ENCODE measurements at places on chromosomes 13 and 19.

DNA sequence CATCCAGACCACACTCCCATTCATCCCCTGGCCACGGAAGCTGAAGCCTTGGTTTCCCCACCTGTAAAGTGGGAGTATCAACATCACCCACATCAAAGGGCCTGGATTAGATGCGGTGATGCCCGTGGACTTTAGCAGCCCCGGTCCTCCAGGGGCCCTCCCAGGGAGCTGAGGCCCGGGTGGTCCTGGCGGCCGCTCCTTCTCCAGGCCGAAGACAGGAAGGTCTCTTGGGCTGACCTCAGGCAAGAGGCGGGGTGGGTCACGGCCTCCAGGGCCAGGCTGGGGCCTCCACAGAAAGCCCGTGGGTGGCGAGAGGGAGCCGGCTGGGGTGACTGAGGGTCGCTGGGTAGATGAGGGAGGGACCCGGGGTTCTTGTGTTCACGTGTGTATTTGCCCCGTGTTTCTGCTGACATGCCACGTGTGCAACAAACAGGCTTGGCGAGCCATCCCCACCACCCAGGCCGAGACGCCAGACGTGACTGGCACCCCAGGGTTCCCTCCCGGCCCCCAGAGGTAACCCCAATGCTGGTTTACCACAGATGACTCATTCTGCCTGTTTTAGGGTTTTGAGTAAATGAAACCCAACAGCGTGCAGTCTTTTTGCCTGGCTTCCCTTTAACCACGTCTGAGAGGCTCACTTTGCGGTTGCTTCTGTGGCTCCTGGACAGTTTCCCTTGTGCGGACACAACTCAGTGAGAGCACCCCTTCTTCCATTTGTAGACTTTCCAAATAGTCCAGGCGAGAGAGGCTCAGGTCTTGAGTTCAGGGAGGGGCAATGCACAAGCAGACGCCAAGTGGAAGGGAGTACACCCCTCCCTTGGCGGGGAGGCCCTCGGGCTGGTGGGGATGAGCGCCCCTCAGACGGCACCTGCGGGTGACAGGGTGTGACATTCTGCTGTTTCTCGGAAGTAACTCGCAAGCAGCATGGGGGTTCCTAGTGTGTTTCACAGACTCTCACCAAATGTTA is 42.9 kb downstream of the C13orf46 start:
- DNase-seq: no peak

GRCh38 chr19:16034958-16035560 is 41.2 kb upstream of the TPM4 start:
- no peak for DNase-seq

DNA sequence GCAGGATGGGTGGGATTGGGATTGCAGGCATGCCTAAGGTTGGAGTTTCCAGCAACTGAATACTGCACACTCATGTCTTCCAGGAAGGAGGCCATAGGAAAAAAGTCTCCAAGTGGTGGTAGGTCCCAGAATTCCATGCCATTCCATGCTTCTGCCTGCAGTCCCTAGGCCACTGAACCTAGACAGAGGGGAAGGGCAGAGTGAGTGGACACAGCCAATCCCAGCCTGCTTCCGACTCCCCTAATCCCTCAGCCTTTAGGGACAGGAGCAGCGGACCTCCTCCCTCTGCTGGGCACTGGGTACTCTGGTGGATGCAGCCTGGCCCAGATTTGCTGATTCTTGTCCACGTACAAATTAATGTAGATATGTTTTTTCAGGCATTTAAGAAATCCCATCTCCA is 17.0 kb downstream of the VSTM2B start:
- no peak for DNase-seq

DNA sequence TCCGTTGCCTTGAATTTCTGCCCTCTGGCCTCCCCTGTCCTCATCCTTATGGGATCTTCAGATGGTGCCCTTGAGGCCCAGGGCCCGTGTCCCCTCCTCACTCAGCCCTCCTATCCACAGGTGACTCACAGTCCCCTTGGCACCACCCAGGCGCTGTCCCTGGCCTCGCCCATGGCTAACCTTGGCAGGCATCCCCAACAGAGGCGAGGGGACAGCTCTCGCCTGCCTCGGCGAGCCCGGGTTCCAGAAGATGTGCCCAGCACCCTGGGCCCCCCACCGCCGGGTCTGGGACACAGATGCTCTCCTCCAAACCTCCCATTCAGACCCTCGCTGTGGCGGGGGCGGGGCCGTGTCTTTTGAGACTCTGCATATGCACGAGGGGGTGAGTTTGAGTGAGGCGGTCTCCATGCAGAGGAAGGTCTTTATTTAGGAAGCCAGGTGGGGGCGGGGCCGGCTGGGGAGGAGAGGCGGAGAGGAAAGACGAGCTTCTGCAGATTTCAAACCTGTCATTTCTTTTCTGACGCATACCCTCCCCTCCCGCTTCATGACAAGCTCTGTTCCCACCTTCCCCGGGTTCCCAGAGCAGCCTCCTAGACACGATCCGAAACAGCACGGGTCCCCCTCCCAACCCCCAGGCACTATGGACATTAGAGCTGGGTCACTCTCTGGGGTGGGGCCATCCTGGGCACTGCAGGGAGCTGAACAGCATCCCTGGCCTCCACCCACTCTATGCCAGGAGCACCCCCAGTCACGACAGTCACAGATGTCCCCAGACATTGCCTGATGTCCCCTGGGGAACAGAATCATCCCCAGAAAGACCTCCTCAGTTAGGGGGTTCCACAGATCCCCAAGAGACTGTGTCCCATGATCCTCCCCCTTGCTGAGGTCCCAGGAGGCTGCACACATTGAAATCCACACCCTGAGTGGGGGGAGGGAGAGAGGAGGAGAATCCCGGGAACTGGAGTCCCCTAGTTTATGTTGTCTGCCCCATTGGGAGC is 48.5 kb downstream of the GNG7 start:
- DNase-seq: no peak

- peak; percentile 96 for DNase-seq
These were observed 4.2 kb downstream of the ADPRHL1 start for GRCh38 chr13:113448885-113449692.

DNA sequence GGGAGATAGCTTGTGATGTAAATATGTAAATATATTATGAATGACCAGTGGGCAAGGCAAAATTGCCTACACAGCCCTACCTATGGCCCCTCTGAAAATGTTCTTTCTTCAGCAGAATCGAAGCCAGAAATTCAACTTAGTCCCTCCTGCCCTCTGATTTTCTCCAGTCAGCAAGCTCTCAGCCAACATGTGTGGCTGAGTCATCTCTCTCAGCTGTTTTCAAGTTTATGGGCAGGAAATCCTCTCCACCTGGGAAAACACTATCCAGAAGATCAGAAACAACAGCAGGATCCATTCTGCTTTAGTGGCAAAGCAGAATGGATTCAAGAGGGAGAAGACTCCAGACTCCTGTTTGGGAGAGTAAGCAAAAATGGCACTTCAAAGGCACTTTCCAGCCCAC is 8.9 kb upstream of the ZNF527 start:
- no peak for DNase-seq

- DNase-seq: no peak
These were observed 9.7 kb downstream of the PCCA start for GRCh38 chr13:100098445-100099116.

DNA sequence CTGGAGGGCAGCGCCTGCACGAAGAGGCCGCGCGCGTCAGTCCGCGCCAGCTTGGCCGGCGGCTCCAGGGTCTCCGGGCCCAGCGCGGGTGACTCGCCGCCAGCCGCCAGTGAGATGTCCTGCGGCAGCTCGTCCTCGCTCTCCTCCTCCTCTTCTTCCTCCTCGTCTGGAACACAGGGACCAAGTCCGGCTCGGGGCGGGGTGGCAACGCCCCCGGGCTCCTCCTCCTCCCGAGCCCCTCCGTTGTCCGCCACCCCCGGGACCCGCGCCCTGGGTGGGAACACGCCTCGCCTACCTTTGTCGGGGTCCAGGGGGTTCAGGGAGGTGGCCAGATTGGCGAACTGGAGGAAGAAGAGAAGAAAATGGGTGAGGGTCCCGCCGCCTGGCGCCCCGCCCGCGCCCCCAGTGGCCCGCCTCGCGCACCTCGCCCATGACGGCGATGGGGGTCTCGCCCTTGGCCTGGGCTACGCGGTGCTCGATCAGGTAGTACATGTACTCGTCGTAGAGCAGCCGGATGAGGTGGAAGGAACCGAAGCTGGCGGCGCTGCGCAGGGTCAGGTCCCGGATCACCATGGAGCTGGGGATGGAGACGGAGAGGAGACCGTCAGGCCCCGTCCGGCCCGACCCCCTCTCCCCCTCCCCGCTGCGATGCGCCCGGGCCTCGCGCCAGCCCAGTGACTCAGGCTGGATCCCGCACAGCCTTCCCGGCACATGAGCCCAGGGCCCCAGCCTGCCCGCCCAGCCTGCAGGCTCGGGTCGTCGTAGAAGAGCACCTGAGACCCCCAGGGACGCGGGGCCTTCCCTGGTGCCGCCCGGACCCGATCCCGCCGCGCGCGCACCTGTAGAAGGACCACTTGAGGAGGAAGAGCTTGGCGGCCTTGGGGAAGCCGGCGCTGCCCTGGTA is 10.6 kb downstream of the DCAF15 start:
- no peak for DNase-seq

DNA sequence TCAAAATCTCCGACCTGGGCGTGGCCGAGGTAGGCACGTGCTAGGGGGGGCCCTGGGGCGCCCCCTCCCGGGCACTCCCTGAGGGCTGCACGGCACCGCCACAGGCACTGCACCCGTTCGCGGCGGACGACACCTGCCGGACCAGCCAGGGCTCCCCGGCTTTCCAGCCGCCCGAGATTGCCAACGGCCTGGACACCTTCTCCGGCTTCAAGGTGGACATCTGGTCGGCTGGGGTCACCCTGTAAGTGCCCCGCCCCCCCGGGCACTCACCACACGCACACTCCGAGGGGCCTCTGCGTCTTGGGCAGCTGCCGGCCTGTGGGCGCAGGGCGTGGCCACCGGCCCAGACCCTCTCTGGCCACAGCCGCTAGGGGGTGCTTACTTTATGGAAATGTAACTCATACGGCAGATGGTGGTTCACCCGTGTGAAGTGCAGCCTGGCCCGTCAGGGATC is 14.9 kb downstream of the STK11 start:
- no peak for DNase-seq

DNA sequence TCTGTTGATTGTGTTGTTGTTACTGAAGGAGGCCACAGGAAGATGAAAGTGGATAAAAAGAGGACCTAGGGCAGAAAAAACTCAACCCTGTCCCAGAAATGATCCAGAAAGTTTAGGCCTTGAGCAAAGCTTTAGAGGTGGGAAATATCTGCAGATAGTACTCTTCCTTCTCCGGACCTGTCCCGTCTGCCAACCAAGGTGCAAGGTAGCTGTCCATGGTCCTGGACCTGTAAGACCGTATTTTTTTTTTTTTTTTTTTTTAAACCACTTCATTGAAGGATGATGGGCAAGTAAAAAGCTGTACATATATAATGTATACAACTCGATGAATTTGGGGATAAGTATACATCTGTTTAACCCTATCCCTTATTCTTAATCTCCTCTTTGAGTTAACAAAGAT is 225.9 kb downstream of the OLFM4 start:
- DNase-seq: no peak

DNA sequence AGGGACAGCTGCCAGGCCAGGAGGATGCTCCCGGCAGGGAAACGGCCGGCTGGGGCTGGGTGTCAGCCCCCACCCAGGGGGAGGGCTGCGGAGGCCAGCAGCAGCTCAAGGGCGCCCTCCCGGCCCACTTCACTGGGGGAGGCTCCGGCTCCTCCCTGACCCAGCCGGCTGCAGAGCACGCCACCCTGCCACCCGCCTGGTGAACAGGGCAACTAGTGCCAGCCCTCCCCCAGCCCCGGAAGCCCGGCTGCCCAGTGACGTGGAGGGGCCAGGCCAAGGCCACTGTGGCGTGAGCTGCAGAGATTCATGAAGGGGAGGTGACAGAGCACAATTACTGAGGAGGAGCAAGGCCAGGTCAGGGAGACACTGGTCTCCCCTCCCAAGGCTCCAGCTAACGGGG is 14.7 kb downstream of the REXO1 start:
- DNase-seq: no peak

DNA sequence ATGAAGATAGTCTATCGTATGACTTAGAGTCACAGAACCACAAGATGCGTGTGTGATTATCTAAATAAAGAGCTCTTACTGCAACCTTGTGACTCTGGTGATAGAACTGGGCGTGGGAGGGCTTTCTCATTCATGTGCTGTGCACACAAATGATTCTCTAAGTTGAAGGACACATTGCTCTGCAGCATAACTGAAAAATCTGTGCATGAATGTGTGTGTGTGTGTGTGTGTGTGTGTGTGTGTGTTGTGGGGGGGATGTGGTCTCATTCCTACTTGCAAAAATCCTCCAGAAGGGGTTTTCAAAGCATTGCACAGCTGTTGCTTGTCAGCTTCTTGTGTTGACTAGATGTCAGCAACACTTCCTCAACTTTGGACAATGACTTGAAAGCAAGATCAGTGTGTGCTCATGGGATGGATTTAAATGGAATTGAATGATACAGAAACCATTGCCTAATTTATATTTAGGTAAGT is 22.4 kb downstream of the LRCH1 start:
- no peak for DNase-seq
